ENCODE measurements at places on chromosomes 13 and 19.

DNA sequence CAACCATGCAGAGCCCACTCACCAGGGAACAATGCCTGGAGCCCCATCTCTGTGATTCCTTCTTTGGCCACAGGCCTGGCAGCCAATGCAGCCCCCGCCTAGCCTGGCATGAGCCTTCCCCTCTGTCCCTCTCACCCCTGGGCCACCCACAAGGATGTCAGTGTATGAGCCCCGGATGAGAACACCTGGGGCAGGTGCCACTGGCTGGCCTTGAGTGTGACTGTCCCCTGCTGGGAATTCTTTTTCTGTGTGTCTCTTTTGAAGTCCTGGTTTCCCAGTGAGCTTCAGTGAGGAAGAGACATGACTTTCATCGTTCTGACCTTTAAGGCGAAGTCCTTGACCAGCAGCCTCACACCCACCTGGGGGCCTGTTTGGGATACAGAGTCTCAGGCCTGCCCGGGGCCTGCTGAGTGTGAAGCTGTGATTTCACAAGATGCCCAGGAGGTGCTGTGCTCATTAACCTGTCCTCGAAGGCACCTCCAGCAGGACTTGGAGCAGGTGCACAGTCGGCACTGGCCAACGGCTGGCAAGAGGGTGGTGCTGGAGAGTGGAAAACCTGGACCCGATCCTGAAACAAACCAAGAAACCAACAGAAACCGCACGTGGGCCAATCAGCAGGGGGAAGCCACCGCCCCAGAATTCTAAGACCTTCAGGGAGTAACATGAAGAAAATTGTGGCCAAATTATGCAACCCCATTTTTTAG is 27.4 kb upstream of the SPACA7 start:
- no peak for DNase-seq

- DNase-seq: no peak
Measured at GRCh38 chr19:45403781-45404556, 900 bp downstream of the PPP1R13L start.

DNA sequence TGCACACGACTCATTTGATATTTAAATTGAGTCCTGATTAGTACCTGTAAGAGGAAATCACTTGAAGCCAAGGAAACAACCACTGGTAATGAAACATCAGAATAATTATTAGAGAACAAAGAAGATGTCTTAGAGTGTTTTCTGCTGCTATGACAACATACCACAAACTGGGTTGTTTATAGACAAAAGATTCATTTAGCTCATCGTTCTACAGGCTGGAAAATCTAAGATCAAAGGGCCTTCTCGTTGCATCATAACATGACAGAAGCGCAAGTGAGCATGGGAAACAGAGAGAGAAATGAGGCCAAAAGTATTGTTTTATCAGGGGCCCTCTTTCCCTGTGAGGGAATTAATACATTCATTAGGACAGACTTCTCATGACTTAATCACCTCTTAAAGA is 1024.0 kb upstream of the PCDH9 start:
- no peak for DNase-seq

- no peak for DNase-seq
Measured at GRCh38 chr19:1354970-1355567, 28.6 kb upstream of the NDUFS7 start.

- no peak for DNase-seq
Measured at GRCh38 chr13:25489238-25489637, 117.5 kb downstream of the ATP8A2 start.

DNA sequence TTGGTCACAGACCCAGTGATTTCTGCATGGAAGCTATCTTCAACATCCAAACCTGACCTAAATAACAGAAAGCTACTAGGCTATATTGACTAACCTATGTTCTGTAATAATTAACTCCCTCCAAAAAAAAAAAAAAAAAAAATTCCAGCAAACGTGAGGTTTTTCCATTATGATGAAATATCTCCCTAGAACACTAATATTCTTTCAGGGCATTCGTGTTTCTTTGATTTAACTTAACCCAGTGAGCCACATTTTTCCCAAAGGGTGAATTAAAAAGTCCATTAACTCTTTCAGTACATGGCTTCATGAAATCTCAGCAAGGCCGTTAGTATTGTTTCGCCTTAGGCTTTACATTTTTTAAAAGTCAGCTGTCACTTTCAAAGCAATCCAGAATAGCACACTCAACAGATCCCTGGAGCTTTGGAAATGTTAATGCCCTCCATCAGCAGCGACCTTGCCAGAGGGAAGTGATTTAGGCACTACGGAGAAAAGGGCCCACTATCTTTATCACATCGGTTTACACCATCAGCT is 175.8 kb downstream of the DCT start:
- no peak for DNase-seq

DNA sequence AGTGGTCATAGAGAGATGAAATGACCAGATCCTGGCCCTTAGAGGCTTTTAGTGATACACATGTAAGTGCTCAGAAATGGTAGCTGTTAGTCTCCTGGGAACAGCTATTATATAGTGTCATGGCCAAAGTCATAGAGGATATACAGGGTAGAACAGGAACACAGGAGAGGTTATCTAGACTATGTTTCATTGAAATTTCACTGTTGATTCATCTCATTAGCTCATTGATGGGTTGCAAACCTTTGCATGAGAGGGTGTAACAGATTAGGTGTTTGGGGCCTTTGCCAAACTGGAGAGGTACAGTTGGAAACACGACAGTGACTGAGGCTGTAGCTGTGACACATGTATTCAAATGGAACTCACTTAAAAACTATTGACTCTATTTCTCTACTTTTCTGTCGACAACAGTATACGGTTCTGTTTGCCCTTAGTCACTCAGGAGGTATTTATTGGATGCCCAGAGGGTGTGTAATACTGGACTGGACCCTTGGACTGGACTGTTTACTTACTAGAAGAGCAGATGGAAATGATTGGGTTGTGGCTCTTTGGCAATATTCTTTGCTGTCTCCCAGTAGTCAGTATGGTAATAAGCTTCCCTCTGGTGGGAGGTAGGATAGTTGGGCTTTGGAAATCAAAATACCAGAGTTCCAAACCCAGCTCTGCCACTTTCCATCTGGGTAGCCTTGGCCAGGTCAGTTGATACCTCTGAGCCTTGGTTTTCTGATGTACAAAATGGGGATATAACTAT is 29.8 kb downstream of the ARHGAP35 start:
- DNase-seq: no peak

DNA sequence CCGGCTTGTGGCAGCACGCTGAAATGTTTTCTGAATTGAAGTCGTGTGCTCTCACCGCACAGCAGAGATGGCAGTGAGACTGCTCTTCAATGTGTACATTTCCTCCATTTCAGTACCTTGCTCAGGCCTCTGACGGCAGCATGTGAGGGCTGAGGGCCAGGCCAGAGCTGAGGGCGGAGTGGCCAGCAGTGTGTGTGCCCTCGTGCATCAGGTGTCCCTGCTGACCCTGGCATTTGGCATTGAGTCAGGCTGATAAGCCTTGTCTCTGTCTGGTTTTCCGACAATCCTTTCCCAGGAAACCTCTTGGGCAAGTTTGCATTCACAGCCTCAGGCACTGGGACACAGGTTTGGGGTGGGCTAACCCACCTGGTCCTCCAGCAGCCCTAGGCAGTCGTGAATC is 62.3 kb downstream of the EFNB2 start:
- no peak for DNase-seq

DNA sequence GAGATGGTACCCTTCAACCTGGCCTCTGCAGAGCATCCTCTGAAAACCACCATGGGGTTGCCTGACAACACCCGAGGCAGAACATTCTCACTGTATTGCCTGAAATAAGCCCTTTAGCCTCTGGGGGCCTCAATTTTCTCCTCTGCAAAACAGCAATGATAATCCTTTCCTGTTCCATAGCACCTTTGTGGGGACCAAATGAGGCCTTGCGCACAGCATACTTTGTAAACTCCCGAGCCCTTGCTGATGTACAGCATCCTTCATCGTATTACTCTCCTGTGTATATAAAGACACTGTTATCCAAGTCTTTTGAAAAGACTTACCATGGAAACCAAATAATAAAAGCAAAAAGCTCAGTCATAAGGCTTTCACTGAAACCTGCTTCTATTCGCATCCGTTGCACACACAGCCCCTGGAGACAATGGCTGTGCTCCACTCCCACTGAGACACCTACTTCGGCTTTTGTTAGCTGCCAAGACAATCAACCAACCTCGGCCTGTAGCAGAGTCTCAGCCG is 276.0 kb downstream of the FOXO1 start:
- DNase-seq: no peak

GRCh38 chr19:12095111-12095790 is 30.7 kb downstream of the ZNF844 start:
- DNase-seq: no peak

DNA sequence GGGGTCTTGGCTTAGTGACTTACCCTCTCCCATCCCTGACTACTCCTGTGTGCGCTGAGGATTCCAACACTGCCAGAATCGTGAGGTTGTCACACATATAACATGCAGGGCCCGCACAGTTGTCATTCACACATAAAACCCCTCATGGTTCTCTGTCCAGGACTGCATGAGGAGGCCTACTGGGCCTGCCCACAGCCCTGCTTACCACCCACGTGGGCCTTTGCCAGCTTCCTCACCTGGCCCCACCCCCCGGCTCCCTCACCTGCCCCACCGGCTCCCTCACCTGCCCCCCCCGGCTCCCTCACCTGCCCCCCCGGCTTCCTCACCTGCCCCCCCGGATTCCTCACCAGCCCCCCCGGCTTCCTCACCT is 197.2 kb downstream of the TEX29 start:
- DNase-seq: no peak

DNA sequence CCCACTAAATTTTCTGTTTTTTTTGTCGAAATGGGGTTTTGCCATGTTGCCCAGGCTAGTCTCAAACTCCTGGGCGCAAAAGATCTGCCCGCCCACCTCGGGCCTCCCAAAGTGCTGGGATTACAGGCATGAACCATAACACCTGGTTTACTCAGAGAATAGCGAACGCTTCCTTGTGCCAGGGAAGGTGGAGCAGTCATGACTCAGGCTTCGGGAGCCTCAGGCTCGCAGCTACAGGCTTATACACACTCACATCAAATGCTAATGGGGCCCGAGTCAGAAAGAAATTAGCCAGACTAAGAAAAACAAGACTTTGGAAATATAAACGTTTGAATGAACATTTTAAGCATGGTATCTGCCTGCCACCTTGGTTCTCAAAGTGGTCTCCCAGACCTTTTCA is 11.0 kb upstream of the TPT1 start:
- DNase-seq: no peak

GRCh38 chr13:36038785-36039555 is 92.2 kb downstream of the DCLK1 start:
- DNase-seq: no peak

DNA sequence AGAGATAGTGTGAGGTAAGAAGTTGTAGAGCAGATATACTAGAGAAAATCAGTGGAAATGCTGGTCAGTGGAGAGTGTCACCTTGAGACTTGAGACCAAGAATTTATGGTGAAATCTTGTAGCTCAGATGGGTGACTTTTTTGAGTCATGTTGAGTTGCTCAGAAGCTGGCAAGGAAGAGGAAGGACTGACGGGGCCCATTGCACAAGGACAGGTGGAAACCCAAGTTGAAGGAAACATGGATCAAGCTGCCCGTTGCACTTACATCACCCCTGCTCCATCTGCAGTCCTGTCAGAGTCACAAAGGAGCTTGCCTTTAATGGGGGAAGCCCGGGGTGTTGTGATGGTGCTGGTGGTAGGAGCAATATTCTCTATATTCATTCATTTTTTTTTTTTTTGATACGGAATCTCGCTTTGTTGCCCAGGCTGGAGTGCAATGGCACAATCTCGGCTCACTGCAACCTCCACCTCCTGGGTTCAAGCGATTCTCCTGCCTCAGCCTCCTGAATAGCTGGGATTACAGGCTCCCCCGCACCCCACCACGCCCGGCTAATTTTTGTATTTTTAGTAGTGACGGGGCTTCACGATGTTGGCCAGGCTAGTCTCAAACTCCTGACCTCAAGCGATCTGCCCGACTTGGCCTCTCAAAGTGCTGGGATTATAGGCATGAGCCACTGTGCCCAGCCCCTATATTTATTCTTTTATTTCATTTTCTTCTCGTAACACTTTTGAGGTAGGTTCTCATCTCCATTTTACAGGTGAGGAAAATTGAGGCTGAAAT is 27.4 kb downstream of the UBAC2 start:
- DNase-seq: no peak

DNA sequence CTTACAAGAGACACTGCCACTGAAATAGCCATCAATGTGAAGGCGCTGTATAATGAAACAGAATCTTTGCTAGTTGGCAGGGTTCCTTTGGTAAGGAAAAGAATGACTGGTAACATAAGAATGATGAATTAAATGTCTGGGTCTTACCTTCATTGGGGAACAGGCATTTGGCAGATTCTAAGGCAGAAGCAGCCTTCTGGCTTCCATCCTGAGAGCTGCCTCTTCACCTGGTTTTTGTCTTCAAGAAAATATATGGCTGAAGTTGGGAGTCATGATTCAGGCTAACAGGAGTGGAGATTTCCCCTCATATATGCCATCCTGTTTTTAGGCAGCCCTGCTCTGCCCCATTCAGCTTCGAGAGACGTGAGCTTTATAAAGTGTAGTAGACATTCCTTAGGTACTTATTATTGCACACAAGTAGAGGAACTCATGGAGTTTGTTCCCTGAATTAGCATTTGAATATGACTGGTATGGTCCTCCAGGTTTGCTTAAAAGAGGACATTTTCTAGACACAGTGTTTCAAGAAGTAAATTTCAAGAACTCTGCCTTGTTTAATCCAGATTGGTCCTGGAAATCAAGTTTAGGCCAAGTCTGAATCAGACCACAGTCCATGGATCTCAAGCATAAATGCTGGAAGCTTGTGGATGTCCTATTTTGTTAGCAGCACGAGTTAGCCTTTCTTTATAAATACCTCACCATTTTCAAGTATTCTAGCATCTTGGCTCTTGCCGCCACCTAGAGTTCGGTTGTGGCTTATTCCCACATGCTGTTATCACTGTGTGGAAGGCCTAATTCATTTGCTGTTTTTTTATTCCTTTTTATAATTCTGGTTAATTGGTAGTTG is 56.2 kb upstream of the AKAP11 start:
- no peak for DNase-seq

DNA sequence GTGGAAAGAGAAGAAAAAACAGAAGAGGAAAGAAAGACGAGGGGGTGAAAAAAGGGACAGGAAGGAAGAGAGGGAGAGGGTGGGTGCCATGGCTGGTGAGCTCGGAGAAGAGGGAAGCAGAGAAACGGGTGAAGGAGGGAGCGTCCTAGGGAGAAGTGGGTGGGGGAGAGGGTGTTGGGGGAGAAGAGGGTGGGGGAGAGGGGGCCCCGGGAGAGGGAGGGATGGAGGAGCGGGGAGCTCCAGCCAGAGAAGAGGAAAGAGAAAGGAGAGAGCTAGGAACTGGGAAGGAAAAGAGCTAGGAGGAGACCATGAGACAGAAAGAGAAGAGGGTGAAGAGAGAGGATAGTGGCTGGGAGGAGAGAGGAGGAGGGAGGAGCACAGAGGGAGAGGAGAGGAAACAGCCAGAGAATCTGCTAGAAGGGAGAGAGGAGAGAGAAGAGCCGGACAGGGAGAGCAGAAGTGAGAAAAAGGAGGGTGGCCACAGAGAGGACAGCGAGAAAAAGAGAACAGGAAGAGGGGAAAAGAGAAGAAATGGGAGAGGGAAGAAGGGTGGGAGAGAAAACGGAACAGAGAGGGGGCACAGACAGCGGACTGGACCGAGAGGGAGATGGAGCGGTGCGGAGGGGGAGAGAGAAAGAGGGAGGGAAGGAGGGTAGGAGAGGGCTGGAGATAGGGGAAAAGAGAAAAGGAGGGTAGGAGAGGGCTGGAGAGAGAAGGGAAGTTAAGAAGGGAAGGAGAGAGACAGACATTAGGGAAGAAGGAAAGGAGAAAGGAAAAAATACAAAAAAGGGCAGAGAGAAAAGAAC is 11.9 kb upstream of the GARIN5A start:
- DNase-seq: no peak

- DNase-seq: no peak
Measured at GRCh38 chr13:53198017-53198416, 169.4 kb downstream of the OLFM4 start.

GRCh38 chr13:36903925-36904595 is 16.0 kb downstream of the SMAD9 start:
- no peak for DNase-seq
